ENCODE measurements at places on chromosomes 7 and 10.

- peak; percentile 54 for DNase-seq
Observed at GRCh38 chr10:49761789-49762565, at the start of gene OGDHL. Gene OGDHL, minus strand, starts transcription at chr10:49762323. Its CDS starts 3,731 bp downstream, at chr10:49758592.

DNA sequence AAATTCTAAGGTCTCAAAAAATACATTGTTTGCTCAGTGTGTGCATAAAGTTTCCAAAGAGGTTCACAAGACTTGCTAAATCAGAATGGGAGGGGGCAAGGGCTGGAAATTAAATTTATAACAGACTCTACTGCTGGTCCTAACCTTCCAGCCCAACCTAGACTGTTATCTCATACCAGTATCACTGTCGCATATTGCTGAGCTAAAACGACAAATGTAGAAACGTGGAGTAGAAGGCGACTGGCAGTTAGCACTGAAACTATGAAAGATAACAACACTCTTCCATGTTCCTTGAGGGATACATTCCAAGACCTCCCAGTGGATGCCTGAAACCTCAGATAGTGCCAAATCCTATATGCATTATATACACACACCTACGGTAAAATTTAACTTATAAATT lies 514.3 kb downstream of the KCNMA1 start:
- no peak for DNase-seq

GRCh38 chr7:131560061-131560460 lies 3.6 kb upstream of the PODXL start:
- DNase-seq: no peak

GRCh38 chr7:98163269-98163668 lies 48.0 kb upstream of the BHLHA15 start:
- DNase-seq: no peak

GRCh38 chr10:86871563-86872183 lies 85.7 kb downstream of the MMRN2 start:
- DNase-seq: no peak

GRCh38 chr10:70886921-70887665 lies 1.3 kb downstream of the PCBD1 start:
- DNase-seq: no peak

- DNase-seq: no peak
Observed at GRCh38 chr10:118807512-118808305, 52.9 kb upstream of the CACUL1 start.

- peak; percentile 22 for DNase-seq
Observed at GRCh38 chr7:66167773-66168387, 37.3 kb upstream of the TPST1 start.

DNA sequence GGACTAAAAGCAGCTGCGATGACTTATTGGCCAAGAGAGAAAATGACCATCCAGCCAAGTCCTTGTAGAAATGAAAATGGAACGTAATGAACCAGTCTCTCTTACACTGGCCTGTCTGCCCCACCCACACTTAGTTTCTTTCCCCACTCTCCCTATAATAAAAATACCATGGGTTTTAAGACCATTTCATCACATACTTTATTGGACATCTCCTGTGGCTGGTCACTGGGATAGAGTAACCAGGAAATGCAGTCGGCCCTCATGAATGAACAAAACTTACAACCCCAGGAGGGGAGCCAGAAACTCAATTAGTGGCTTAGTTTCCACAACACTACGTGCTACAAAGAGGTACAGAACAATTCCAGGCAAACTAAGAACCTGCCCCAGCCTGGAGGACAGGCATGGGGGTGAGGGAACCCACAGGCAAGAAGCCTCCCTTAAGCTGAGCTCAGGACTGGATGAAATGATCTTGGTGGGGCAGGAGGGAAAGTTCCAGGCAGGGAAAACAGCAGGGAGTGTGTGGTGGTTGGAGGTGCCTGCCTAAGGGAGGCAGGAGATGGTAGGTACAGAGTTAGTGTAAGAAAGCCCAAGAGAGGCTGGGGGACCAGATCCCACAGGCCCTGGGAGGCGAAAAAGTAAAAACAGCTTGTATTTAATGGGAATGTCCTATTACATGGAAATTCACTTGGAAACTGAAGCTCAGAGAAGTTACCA lies 29.6 kb downstream of the MKI67 start:
- DNase-seq: no peak

DNA sequence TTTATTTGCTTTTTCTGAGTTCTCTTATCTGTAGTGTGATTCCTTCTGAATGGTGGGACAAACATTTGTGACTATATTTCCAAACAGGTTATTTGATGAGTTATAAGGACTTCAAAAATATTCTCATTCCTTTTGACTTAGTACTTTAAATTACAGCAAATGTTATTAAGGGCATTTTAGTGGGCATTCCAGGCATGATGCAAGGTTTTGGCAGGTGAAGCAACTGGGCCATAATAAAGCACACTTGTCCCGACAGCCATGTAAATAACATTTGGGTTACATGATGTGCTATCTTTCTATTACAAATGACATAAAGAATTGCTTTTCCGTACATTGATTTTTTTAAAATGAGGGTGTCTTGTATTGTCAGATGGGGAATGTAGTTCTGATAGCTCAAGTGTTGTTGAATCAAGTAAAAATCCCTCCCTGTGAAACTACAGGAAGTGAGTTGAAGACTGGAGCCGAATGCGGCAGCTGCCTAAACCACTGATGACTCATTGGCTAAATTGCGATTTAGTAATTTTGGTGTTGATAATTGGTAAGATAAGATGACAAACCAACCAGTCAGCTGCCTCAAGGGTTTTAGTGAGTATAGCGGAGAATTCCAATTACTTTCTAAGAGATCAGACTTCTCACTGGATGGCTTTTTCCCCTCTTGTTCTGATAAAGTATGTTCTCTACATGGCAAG lies 231.3 kb upstream of the NPY start:
- DNase-seq: peak; percentile 95

GRCh38 chr7:1512781-1513656 lies 8.8 kb upstream of the INTS1 start:
- peak; percentile 98 for DNase-seq

Measured in myocyte (in vitro differentiated cells).